Gastrocnemius medialis (tissue), 4 donors: ENCODE measurements at places on chromosomes 5 and 9. TPM values are rescaled to one million over a fixed set of nuclear protein-coding genes. Genes with fewer than 3 reads are reported as not detected.

The C1QTNF3 gene
- total RNA-seq, result not detected

The INSL6 gene
- total RNA-seq, result not detected

The DMRTA1 gene
- total RNA-seq, result 1.3 TPM

The PCDHGB6 gene
- 3.2 TPM for total RNA-seq

The TAF11L10 gene
- not detected for total RNA-seq

The HACD4 gene
- 0.15 TPM for total RNA-seq

The ERGIC1 gene
- 78.0 TPM for total RNA-seq

The KIF20A gene
- total RNA-seq, result 0.89 TPM

The PCDHGA10 gene
- total RNA-seq, result 1.2 TPM

The NCS1 gene
- total RNA-seq, result 2.1 TPM

The PTGER4 gene
- total RNA-seq, result 5.1 TPM

The RASGRF2 gene
- total RNA-seq, result 3.9 TPM
